GM19239 (cell line): ENCODE measurements at places on chromosomes 1 and 21.

DNA sequence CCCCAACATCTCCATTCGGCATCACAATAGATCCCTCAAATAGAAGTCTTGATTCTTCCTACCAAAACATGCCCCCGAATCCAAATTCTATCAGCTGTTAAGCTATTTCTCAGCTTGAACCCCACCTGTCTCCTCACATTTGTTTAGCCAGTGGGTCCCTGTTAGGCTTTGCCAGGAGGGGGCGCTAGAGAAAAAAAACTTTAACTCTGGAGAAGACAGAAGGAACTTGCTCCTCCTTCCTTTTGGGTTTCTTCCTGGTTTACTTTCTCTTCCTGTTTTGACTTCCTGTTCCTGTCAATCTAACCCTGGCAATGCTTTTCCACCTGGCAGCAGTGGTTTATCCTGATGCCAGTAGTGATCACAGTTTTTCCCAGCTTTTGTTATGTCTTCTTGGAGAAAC lies 95.6 kb upstream of the KCNK1 start:
- peak; percentile 12 for DNase-seq

DNA sequence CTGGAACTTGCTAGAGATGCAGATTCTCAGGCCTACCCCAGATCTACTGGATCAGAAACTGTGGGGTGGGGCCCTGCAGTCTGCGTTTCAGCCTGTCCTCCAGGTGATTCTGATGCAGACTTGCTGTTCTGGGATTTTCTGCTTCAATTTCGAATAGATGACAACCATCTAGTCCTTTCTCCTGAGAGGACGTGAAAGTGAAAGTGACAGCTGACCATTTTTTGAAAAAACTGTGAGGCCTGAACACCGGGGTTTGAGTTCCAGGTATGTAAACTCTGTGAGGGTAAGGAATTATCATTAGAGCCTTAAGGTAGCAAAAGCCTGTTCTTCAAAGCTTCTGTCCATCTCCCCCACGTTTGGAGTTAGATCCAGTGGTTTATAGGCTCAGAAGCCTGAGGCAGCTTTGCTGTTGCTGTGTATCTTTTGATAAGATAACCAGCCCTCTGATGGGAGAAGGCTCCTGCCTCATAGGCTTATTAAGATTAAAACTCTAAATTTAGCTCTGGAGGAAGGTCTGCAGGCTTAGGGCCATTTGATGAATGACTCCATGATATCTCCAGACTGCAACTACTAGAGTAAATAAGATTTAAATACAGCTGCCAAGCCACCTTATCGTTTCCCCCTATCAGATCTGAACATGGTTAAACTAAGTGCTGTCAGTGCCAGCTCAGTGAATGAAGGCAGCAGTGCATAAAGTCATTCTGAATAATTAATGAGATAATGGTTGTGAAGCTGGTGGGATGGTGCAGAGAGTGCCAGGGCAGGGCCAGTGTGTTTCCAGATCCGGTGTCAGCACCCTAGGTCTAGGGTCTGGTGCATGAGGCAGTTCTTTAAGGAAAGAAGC lies 335.2 kb downstream of the HHAT start:
- no peak for DNase-seq

DNA sequence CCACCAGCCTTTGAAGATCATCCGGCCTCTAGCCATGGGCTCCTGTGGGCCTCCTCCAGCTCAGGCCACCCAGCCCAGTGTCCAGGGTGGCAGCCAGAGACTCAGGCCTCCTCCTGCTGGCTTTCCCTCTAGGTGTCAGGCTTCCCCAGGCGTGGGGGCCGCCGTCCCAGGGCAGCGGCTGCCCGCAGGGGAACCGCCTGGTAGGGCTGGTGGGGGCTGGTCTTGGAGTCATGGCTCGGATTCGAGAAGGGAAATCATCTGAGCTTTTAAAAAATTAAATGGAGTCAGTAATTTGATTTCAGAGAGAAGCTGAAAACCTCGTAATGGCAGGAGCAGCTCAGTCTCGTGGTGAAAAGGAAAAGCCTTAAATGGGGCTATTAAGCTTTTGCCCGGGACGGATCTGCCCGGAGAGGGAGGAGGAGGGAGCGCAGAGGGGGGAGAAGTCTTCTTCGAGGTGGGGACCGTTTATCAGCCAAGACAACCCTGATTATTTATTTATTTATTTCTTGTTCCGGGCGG lies 66.4 kb upstream of the TARDBP start:
- DNase-seq = no peak

GRCh38 chr1:31180338-31180737 lies 59.3 kb downstream of the NKAIN1 start:
- DNase-seq = no peak

DNA sequence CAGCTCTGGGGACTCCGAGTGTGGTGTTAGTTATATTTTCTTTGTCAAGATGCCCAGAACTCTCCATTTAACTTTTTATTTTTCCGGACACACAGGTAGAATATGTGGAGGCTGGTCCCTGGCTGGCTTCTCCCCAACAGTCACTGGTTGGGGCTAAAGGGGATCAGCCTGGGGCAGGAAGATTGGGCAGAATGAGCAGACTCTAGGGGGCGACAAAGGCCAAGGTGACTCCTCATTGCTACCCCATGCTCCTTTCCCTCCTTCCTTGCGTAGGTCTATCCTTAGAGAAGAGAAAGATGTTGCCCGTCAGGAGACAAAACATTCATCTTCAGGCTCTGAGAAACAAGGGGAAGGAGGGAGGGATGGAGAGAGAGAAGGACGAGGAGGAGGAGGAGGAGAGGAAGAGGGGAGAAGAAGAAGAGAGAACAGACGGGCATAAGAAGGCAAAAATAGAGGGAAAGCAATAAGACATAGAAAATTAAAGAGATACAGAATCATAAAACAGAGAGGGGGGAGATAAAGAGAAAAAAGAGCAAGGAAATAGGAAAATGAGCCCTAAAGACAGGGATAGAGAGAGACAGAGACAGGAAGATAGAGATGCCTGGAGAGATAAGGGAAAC lies 89.9 kb downstream of the FOXD2 start:
- DNase-seq = no peak
